ENCODE measurements at places on chromosomes 3 and 15.
A peak's percentile ranks its signal among the peaks of the same experiment; 100 is the strongest.

GRCh38 chr3:47865192-47865591, 62.3 kb downstream of the DHX30 start:
- DNase-seq: no peak

DNA sequence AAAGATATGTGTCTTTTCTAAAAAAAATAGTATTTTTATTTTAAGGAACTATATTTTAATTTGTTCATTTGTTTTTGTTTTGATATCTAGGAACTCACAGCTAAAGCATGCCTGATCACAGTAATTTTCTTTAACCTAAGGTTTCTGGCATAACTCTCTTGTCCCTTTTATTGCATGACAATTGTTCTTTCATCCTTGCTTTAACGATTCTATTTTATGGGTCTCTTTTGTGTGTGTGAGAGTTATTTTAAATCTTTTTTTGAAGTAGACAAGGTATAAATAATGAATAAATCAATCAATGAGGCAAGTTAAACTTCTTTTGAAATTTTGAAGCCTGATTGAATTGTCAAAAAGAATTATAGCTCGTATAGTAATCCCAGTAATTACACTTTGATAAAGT, 747.8 kb upstream of the GOLIM4 start:
- no peak for DNase-seq

DNA sequence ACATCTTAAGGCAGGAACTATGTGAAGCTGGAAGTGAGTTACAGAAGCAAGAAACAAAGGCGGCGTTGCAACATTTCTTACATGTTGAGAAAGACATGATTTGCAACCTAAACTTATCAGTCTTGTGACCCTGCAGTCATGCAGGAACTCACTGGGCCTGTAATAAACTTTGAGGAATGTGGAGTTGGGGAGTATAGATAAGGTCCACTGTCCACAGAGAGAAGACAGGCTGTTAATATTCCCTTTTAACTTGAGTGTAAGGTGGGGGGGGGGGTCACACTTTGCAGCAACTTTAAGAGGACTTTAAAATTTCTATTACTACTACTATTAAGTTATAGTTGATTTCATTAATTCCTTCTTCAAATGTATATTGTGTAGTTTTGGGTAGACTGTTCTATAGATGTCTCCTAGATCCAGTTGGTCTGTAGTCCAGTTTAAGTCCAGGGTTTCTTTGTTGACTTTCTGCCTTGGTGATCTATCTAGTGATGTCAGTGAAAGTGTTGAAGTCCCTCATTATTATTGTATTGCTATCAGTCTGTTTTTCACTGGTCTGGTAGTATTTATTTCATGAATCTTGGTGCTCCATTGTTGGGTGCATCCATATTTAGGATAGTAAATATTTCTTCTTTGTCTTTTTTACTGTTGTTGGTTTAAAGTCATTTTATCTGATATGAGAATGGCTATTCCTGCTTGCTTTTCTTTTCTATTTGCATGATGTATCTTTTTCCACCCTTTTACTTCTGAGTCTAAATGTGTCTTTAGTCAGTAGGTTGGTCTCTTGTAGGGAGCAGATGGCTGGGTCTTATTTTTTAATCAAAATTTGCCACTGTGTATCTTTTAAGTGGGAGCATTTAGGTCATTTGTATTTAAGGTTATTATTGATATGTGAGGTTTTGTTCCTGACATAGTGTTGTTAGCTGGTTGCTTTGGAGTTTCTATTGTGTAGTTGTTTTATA, 15.6 kb upstream of the FAM98B start:
- no peak for DNase-seq

GRCh38 chr3:25587526-25587925, 77.2 kb downstream of the TOP2B start:
- no peak for DNase-seq

DNA sequence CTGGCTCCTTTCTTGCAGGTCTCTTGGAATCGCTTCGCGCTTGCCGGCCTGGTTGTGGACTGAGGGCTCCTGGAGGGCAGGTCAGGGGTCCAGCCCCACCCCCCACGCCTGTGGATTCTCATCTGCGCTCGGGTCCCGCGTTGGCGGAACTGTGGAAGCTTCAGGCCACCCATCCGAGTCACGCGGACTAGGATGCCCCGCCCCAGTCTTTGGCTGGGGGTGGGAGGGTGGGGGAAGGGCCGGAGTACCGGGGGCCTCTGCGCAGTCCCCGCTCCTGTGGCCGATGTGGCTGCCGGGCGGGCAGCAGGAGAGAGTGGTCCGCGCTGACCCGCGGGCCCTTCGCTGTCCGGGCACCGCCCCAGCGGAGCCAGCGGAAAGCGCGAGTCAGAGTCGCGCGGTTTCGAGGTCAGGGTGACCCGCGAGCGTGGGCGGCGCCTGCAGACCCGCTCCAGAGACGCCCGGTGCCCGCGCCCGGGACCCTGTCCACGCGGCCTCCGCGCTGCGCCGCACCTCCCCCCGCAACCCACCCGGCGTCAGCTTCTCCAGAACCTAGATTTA, 114.2 kb downstream of the KLF13 start:
- peak; percentile 37 for DNase-seq

DNA sequence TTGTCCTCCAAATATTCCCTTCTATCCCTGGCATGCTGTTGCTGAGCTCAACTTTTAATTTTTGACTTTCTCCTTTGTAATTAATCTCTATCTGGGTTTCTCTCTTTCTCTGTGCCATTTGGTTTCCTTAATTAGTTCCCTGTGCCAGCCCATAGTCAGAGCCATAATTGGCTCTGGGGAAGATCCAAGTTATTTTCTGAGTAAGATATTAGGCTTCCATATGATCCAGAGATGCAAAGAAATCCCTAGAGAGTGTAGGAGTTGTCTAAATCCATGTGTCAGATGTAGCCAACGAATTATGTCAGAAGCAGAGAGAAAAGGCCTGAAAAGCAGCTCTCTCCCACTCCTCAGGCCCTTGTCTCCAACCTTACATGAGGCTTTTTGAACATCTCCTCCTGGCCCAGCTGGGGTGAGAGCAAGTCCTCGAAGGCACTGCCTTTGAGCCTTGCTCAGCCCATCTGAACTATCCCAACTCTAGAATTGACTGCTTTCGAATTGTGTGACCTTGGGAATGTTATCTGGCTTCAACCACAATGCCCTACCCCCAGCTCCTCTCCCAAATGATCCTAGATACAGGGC, 46.4 kb downstream of the MOBP start:
- DNase-seq: no peak

DNA sequence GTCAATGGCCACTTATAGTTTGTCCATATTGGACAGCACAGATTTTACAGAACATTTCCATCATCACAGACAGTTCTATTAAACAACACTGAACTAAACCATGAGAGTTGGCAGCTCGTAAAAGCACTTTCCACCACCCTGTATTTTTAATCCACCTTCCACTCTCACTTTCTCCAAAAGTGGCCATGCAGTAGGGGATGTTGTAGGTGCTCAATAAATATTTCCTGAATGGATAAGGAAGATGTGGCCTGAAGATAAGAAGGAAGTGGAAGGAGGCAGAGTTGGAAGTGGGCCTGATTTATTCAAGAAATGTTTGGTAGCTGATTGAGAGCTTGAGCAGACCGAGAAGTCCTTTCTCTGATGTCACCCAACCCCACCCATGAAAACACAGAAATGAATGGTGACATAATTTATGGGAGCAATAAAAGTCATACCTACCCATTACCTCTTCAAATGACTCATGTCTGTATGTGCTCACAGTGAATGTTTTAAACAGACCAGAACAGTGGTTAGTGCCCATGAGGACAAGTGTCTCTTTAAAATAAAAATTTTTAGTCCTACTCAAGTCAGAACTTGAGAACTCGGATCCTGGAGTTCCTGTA, 39.6 kb upstream of the CTNNB1 start:
- DNase-seq: no peak

DNA sequence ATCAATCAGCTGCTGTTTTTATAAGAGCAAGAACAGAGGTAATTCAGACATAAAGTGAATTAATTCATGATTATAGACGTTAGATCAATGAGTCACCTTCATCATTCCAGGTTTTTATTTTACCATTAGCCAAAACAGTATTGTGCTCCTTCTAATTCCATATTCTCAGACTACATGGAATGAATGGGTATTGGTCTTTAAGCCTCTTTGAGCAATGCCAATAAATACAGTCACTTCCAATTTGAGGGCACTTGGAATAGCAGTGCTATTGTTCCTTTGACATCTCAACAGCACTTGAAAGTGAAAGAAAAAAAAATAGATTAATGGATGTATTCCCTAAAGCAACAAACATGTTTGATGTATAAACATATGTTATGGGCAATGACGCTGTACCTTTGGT, 830.9 kb upstream of the CFAP20DC start:
- DNase-seq: no peak

- DNase-seq: no peak
Observed at GRCh38 chr3:14452740-14453710, 50.6 kb downstream of the SLC6A6 start.

- peak; percentile 47 for DNase-seq
Observed at GRCh38 chr15:70271422-70272088, 173.8 kb upstream of the TLE3 start.

GRCh38 chr3:191227541-191227940, 28.5 kb downstream of the OSTN start:
- DNase-seq: no peak

All from hematopoietic multipotent progenitor cell (in vitro differentiated cells).